H4 (cell line): ENCODE measurements at places on chromosomes 4 and X. TPM values are rescaled to one million over a fixed set of nuclear protein-coding genes. Genes with fewer than 3 reads are reported as not detected.

Gene FMR1NB
- not detected in 2 replicates for total RNA-seq

Gene KLHL4
- 19.4 and 23.6 TPM in 2 replicates for total RNA-seq

Gene VCX3A
- 160 and 182 TPM in 2 replicates for total RNA-seq

Gene TRIM75
- not detected in 2 replicates for total RNA-seq

Gene FABP2
- total RNA-seq, result not detected in 2 replicates

Gene ATP8A1
- 1.3 and 2.4 TPM in 2 replicates for total RNA-seq

Gene PLP1
- 0.02 TPM in 1 of 2 replicates, not detected in the other for total RNA-seq

- no peak for DNase-seq
Measured at GRCh38 chr4:43992552-43992951, 456.1 kb downstream of the KCTD8 start.

GRCh38 chrX:19350941-19351384 lies 7.2 kb downstream of the PDHA1 start:
- no peak for DNase-seq

- no peak for DNase-seq
Measured at GRCh38 chr4:150817804-150818528, 197.1 kb downstream of the LRBA start.

DNA sequence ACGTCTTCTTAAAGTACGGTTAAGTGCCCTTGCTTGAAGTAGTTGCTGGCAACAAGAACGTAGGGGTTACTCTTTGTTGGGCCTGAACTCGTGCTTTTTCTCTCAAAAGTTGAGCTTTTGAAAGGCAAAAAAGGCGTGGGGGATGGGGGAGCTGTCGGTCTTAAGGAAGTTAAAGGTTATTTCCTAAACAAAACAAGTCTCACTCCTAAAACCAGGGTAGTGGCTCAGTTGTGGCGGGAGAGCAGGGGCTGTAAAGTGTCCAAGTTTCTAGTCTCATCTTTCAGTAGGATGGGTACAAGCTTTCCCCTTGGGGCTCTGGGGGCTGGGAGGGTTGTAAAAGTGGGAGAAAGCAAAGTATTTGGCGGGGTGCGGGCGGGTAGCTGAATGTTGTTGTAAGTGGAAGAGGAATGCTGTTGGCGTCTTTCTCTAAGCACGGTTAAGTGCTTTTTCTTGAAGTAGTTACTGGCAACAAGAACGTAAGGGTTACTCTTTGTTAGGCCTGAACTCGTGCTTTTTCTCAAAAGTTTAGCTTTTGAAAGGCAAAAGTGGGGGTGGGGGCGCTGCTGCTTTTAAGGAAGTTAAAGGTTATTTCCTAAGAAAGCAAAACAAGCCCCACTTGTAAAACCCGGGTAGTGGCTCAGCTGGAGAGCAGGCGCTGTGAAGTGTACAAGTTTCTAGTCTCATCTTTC lies 904 bp upstream of the WDR1 start:
- no peak for DNase-seq

- peak; percentile 36 for DNase-seq
Measured at GRCh38 chrX:136268051-136269048, 17.1 kb upstream of the MAP7D3 start.

DNA sequence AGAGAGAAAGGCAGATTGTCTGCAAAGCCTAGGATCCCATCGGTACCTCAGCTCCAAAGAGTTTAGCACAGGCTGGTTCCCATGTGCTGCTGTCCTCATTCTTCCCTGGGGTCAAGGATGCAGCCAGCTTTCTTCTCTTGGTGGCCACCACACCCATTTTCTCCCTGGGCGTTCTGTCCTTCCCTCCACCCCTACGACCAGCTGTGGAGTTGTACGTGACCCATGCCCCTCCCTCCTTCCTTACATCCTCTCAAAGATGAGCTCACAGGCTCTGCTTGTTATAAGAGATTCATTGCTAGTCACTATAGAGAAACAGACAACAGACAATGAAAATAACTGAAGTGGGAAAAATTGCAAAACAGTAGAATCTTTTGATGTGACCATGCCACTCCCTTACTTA lies 74.0 kb upstream of the KLF3 start:
- no peak for DNase-seq

DNA sequence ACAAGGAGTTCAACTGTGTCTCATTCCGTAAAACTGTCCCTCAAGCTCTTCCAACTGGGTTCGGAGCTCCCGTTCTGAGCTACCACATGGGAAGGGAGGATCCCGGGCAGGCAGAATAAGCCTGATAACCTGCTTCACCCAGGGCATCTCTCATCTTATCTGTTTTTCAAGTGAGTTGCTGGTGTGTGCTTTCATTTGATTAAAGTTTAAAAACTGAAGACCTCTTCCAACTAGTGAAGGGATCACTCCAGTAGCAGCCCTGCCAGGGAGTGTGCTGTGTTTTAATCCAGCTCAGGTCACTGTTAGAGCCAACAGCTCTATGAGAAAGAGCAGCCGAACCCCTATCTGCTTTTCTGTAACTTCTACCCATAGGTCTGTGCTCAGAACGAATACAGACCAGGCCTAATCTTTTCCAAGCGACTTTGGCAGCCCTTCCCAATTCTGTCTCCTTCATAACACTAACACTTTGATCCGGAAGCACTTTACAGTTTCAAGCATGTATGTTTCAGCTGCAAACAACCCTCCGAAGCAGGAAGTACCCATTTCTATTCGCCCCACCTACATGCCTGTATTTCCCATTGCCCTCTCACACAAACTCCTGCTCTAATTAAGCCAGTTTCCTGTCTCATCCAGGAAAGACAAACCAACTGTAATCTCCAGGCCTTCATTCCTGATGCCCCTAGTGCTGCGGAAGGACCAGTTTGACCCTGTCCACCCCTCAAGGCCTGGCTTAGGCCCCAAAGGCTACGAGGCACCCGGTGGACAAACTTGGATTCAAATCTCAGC lies 60.9 kb downstream of the IRF2 start:
- no peak for DNase-seq

- DNase-seq, result no peak
Measured at GRCh38 chr4:102564399-102565059, 63.4 kb downstream of the NFKB1 start.

DNA sequence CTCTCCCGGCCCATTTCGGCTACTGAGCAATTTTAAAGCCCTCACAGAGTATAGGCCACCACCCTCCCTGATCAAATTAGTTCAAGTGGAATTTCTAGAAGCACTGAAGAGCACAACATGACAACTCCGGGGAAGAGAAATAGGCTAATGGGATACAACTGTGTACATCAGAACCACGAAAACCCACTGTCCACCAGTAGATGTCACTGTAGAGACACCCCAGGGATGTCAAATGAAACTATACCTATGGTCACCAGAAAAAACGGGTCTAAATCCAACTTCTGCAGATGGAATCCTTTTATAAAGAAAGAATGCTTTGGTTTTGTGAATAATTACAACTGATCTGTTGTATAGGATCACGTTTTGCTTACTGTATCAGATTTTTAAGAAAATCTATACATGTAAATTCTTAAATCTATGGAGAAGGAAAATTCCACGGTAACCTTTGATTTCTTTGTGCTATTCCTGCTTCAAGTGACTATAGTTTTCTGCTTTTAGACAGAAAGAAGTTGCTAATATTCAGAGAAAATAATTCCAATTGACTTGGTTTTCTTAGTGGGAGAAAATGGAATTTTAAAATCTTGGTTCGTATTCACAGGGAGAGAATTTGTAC lies 29.5 kb upstream of the MAP3K15 start:
- DNase-seq, result peak; percentile 33

DNA sequence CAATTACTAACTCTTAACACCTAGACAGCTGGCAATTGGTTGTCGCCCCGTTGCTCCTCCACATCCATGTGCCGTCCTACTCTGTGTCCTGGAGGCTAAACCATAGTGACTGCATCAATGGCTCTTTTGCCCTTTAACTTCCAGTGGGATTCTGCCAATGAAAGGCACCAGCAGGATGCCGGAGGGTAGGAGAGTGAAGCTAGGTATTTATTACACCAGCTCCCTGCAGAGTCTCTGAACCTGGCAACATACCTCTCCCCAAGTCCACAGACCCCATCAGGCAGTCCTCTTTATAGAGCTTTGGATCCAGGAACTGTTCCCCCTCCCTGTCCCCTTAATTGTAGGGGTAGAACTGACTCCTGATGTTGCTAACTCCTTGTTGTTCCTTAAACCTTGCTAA lies 426.8 kb downstream of the HNRNPD start:
- DNase-seq, result no peak

GRCh38 chr4:140088323-140088967 lies 65.5 kb downstream of the MAML3 start:
- DNase-seq, result no peak

DNA sequence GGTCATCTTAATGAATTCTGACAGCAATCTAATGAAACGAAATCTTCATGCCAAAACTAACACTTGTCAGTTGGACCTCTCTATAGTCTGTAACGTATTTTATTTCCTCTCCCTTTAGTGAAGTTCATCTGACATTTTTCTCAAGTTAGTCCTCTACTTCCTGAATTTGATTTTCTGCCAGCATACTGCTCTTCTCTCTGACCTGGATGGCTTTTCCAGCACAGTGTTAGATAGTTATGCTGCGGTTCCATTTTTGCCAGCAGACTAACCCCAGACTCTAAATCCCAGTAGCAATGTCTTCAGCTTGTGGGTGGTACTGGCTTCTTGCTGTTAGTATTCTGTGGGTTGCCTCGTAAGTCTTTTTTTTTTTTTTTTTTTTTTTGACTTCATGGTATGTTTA lies 146.7 kb upstream of the VEGFC start:
- DNase-seq, result no peak

- DNase-seq, result no peak
Measured at GRCh38 chr4:14695095-14695845, 307.0 kb upstream of the CPEB2 start.

DNA sequence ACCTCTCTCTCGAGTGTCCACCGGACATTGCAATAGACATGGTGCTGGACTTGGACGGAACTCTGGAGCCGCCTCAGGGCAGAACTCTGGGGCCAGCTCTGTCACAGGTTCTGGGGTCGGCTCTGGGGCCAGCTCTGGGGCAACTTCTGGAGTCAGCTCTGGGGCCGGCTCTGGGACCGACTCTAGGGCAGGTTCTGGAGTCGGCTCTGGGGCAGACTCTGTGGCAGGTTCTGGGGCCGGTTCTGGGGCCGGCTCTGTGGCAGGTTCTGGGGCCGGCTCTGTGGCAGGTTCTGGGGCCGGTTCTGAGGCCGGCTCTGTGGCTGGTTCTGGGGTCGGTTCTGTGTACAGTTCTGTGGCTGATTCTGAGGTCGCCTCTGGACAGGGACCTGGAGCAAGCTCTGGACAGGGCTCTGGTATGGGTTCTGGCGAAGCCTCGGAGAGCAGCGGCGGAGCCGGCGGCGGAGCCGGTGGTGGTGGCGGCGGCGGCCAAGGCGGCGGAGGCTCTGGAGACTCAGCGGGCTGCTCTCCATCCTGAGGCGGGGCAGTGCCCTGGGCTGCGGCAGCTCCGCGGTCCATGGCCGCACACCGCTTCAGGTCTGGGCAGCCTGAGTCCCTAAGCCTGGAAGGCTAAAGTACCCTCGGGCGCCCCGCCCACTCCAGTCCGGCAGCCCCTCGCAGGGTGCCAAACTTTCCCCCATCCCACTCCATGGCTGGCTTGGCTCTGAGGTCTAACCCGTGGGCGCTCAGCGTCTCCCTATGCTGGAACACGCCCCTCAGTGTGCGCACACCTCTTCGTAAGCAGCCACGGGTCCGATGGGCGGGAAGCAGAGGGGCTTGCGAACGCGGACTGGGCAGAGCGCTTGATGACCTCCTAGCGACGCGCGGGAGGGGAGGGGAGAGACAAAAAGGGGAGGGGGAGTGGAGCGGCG lies at the start of gene DGKK:
TSS of gene DGKK (minus strand) at position 723 of the 929 bp plus-strand sequence. CDS start at position 576, 147 bp downstream.
- DNase-seq, result no peak

- no peak for DNase-seq
Measured at GRCh38 chr4:74490736-74491135, 45.8 kb downstream of the AREG start.

- DNase-seq, result no peak
Measured at GRCh38 chr4:5912614-5913019, 19.7 kb upstream of the CRMP1 start.

GRCh38 chr4:2943364-2944090 lies 19.7 kb downstream of the NOP14 start:
- DNase-seq, result no peak

DNA sequence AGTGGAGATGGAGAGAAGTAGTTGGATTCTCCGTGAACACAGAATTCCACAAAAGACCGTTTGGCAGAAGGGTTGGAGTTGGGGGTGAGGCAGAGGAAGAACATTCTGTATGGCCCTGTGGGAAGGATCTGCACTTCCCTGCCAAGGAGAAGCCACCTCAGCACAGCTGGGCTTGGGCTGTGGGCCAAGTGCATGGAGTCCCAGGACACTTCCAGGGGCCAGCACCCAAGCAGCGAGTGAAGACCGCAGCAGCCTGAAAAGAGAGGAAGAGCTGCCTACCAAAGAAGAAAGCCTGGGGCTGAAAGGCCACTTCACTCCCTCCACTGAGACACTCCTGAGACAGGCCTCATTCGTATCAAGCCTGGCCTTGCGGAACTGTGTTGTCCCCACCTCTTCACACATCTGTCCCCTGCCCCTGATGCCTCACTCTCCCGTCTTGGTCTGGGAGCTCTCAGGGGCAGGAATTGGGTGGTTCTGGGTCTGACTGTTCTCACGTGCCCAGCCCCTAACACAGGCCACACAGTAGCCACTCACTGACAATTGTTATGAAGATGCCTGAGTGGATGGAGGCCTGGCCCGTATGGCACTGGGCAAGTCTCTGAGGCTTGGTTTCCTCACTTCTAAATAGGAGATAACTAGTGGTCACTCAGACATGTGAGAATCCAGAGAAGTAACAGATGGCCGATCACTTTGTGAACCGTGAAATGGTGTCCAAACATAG lies 3.3 kb upstream of the AWAT2 start:
- DNase-seq, result no peak

- DNase-seq, result peak; percentile 34
Measured at GRCh38 chr4:6470502-6471306, 1.7 kb downstream of the PPP2R2C start.
